Left kidney (tissue), 8 donors: ENCODE measurements at places on chromosomes 4 and X. TPM values are rescaled to one million over a fixed set of nuclear protein-coding genes. Genes with fewer than 3 reads are reported as not detected.

GRCh38 chrX:17759990-17760389 lies 22.7 kb downstream of the SCML1 start:
- no peak for DNase-seq

GRCh38 chr4:107564326-107564725 lies 155.7 kb downstream of the PAPSS1 start:
- DNase-seq, result no peak

DNA sequence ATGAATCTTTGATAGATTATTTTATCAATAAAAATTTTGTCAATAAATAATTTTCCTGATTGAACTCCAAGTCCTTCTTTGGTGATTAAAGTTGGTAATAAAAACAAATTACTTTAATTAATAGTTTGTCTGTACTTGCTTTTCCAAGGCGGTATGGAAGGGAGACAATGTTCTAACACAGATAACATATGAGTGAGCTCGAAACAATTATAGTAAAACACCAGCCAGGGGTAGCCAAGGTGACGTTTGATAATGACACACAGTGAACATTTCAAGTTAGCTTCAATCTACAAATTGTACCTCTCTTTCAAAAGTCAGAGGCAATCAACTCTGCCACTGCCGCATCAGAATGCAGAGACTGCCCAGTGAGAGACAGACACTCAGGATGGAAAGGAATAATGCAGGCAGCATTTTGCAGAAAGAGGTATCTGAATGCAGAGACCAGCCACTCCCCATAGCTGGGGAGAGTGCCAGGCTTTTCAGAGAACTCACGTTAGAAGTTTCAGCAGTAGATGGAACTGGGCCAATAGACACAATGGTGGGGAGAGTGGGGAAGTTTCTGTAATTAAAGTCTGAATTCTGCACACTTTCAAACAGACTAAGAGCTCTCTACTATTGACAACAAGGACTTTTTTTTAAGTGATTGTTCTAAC lies 18.1 kb upstream of the ATOH1 start:
- DNase-seq, result no peak

DNA sequence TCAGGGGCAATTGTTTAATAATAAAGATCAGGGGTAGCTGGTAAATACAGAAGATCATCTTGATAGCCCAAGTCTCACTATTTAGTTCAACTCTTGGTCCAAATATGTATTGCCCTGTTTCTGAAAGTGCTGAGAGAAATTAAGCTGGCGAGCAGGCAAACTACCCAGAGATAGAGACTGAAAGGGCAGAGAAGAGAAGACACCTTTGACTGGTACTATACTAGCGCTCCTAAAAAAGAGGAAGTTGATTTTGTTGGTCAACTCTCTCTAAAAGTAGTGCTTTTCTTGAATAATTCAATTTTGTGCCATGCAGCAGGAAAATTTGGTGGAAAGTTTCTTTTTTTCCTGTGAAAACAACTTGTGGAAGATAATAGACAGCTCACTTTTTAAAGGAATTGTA lies 64.0 kb downstream of the IGSF1 start:
- DNase-seq, result no peak

Gene CEP135
- polyA plus RNA-seq, result 29.3 TPM

DNA sequence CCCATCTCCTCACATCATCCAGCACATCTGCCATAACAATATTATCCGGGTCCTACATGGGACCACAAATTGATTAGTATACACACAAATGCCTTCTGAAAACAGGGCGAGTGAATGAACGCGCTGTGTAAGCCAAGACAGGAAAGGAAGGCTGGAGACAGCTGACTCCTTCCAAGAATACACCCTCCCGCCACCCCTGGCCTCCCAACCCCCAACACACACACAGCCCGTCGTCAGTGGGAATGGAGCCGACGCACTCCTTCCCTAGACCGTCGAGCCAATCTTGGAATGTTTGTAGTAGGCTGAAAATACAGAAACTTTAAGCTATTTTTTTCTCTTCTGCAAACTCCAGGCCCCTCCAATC lies 319 bp upstream of the MAGEH1 start:
- no peak for DNase-seq

- no peak for DNase-seq
These were observed 288.4 kb downstream of the BCOR start for GRCh38 chrX:39809331-39809730.

Gene HHIP
- 3.0 TPM for polyA plus RNA-seq

DNA sequence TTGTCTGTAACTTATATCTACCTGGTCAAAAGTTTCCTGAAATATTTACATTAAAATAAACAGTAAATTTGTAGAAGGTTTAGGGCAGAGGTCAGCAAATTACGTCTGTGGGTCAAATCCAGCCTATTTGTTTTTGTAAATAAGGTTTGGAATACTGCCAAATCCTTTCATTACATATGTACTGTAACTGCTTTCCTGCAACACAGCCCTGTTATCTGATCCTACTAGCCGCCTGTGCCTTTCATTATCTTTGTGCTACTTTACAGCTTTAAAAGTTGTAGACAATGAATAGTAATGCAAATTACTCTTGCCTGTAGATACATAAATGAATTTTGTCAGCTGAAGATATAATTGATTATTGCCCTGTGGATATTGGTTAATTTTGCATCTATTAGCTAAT lies 369.6 kb upstream of the SLC7A11 start:
- no peak for DNase-seq

Gene NSUN7
- polyA plus RNA-seq, result 20.2 TPM

DNA sequence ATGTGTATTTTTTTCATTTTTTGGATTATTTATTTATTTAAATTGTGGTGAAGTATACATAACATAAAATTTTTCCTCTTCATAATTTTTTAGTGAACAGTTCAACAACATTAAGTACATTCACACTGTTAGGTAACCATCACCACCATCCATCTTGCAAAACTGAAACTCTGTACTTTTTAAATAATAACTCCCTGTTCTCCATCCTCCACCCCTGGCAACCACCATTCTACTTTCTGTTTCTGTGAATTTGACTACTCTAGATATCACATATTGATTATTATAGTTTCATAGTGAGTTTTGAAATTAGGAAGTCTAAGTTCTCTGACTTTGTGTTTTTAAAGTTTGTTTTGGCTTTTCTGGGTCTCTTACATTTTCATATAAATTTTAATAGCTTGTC lies 89.3 kb upstream of the STX18 start:
- DNase-seq, result no peak

Gene TBX22
- 3.1 TPM for polyA plus RNA-seq

Gene PDZD11
- 55.9 TPM for polyA plus RNA-seq

Gene ARR3
- 1.6 TPM for polyA plus RNA-seq

Gene KDR
- 56.8 TPM for polyA plus RNA-seq

Gene DCTD
- 119 TPM for polyA plus RNA-seq

- no peak for DNase-seq
These were observed 1492.7 kb upstream of the IGFBP7 start for GRCh38 chr4:58602731-58603359.

DNA sequence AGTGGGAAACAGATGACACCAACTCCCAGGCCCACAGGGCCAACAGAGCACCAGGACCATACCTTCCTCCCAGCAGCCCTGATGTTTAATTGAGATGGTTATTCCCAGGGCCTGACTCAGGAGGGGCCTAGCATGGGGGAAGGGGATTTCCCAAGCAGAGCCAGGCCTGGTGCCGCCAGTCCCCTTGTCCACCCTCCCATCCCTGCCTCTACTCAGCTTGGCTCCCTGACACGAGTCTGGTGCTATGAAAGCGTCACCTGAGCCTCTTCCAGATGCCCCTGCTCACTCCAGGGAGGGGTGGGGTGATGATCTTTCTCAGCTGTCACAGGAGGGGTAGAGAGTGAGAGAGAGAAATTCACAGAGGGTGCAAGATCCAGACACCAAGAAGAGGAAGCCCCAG lies 72.7 kb downstream of the EFNB1 start:
- DNase-seq, result no peak

Gene CLTRN
- 21.4 TPM for polyA plus RNA-seq

DNA sequence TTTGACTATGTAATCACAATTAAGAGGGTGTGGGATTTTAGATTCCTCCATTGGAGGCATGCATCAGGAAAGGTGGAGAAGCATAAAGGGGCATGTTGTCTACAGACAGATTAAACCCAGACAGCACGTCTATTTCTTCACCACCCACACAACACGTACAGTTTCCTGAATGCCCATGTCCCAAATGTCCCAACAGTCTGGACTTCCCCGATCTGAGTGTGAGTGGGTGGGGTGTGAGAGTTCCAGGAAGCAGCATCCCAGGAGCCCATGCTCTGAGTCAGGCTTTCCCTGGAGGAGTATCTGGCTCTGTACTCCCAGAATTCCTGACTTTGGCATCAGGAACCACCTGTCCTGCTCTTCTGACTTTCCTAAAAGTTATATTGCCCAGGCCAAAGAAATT lies 30.8 kb upstream of the NDP start:
- DNase-seq, result no peak

Gene NHS
- polyA plus RNA-seq, result 27.3 TPM

Gene CLNK
- polyA plus RNA-seq, result 0.91 TPM

Gene TMEM271
- not detected for polyA plus RNA-seq

DNA sequence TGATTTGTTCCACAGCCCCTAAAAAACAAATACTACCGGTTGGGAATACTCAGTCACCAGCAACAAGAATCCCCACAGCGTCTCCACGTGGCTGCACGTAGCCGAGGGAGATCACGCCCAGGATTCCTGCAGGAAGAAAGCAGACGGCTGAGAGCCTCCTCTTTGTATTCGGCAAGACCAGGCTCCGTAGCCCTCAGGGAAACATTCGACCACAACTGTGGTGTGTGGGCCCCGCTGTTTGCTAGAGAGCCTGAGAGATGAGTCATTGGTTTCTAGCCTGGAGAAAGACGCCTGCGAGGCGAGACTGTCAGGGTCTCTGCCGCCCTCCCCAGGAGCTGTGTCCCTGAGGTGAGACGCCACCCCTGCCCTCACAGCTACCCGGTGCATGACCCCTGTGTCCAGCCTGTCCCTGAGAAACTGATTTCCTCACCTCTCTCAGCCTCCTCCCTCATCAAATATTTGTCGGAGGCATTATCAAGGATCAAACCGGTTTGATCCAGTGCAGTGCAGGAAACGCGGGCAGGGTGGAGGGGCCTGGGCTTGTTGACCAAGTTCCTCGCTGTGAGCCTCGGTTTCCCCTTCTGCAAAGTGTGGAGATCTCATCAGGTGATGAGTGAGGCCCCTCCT lies 4.7 kb upstream of the S100P start:
- no peak for DNase-seq

Gene TCEAL7
- 37.6 TPM for polyA plus RNA-seq

DNA sequence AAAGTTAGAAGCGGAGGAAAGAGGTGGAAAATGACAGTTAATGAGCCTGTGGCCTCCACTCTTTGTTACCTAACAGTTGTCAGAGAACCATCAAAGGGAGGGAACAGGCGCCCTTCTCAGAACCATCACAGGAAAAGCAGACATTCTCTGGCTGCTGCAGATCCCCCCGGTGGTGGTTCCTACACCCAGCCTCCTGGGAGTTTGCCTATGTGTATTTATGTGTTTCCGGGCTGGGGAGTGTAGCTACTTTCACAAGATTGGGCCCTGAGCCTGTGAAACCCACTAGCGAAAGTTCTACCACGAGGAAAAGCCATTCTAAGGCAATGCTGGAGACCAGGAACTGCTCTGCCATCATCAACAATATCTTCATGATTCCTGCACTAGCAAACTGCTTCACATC lies 52.7 kb upstream of the BCOR start:
- no peak for DNase-seq

DNA sequence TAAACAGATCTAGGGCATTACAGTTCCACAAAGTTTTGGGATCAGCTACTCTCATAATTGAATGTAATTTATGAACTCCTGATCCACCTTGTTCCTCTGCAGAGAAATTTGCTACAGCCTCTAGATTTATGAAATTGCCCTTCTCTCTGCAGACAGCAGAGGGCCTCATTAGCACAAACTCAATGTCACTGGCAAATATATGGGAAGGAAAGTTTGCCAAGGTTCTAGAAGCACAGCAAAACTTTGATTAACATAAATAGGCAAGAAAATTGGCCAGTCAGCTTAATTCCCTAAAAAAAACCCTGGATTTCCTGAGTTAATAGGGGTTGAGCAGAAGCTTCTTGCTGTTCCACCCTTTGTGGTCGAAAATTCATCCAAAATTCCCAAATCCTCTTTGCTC lies 31.5 kb downstream of the PRPS1 start:
- DNase-seq, result no peak

Gene RNF4
- 68.7 TPM for polyA plus RNA-seq

DNA sequence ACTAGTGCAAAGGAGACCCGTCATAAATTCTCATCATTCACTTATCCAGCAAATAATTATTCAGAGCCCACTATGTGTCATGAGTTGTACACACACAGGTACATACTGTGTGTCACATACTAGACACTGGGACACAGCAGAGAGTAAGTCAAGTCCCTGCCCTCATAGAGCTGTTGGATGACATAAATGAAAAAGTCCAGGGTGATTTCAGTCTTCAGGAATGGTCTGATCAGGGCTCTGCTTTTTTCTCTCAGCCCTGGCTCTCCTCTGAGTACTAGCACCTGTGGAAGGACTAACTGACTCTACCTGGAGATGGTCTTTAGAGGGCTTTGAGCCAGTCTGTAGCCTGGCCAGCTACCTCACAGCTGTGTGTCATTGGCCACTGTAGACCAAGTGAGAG lies 198.0 kb upstream of the LEF1 start:
- no peak for DNase-seq

Gene NAP1L2
- 2.8 TPM for polyA plus RNA-seq

DNA sequence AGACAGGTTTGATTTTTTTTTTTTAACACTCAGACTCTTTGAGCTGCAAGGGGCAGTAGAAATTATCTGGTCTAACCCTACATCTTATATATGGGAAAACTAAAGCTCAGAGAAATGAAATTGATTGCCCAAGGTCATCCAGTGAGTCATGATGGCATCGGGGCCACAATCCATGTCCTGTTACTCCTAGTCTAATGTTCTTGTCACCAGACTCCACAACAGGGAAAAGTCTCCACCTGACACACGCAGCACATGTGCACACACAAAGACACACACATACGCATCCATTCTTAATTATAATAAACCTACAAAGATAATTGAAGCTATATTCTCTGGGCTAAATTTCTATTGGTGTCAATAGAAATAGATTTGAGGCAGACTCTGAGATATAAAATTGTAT lies 48.4 kb downstream of the GPC3 start:
- DNase-seq, result no peak

Gene TRIM61
- polyA plus RNA-seq, result 5.1 TPM

DNA sequence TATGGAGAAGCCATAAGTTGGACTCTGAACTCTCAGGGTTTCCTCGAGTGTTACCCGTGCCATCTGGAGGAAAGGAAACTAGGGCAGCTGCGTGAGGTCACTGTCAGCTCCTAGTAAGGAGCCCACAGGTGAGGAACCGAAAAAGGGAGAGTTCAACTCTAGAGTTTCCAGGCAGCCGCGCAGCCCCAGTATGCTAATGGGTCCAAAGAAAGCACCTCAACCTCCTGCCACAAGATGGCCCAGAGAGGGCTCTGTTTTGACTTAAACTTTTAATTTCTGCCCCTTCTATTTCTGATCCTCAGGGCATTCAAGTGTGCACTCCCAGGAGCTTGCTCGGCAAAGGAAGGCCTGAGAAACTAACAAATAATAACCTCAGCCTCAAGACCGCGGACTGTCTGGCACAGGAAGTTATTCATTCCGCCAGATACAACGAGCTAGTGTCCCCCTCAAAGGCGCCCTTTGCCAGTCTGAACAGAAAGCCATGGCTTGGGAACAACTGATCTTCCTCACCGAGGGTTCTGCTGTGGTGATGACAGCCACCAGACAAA lies 13.9 kb downstream of the SCARB2 start:
- no peak for DNase-seq
